ENCODE measurements at places on chromosomes 2 and 18.

DNA sequence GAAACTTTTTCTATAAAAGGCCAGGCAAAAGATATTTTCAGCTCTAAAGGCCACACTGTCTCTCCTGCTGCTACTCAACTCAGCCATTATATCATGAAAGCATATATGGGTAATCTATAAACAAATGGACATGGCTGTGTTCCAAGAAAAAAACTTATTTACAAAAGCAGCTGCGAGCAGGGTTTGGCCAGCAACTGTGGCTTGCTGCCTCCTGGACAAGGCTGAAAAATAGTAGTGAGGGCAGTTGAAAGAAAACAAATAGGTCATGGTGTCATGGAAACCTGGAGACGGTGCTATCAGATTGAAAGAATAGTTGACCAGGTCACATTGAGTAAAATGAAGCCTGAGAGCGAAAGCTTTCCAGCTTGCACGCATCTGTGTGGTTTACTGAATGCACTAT, 89.2 kb upstream of the LRATD1 start:
- peak; percentile 72 for DNase-seq

DNA sequence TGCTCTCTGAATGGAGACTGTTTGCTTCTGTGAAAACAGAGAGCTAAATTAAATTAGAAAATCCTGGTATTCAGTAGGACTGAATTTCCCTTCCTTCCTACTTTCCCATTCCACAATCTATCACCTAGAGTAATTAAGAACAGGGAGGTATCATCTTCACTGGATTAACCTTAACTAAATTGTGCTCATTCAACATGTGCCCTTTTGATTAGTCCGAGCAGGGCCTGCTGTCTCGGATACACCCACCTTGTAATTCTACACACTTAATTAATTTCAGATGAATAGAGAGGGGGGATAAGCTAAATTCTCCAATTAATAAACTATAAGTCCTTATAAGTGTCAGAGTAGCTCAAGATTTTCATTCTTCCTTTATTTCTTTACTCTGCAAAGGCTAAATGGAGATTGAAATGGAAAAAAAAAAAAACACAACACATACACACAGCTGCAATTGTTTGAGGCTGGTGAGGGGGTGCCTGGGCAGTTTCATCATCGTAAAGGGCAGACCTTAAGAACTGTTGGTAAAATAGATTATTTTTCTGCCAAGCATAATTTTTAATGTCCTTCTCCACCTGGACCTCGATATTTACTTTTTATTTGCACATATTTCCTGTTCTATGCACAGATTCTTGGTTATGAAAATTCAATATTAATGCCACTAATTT, 157.1 kb upstream of the SIX2 start:
- no peak for DNase-seq

GRCh38 chr2:8659092-8659734, 22.6 kb upstream of the ID2 start:
- no peak for DNase-seq

GRCh38 chr2:117058366-117058765, 756.1 kb upstream of the DDX18 start:
- DNase-seq, result no peak

GRCh38 chr2:156175946-156176345, 156.6 kb downstream of the NR4A2 start:
- peak; percentile 73 for DNase-seq

- no peak for DNase-seq
Measured at GRCh38 chr2:150378686-150379085, 108.8 kb downstream of the RND3 start.

DNA sequence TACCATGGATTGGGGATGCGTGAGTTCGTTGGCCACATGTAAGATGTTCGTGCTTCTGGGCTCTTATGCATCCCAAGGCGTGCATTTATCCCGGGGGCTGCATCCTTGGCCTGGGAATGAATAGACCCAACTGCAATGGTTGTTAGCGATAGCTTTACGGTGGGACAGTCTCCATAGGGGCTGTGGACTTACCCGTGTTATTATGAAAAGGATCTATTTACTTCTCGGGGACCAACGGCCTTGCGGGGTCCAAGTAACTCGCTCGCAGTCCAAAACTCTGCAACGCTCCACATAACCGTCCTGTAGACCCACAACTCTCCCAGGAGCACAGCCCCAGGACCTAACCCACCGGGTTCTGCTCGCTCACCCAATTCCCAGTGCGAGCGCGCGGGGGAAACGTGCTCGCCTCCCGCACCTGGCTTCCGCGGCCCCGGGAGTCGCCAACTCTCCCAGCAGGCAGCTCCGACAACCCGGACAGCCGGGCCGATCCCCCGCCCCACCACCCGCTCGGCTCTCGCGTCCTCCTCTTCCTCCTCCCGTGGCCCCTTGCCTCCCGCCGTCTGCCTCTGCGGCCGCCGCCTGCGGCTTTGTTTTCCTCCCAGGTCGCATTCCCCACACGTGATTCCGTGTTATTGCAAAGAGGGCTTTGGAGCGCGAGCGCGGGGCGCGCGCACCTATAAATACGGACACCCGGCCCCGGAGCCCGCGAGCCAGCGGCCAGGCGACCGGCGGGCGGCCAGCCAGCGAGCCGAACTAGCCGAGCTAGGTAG, at the start of gene CABLES1:
TSS of gene CABLES1 (plus strand) at position 706 of the 770 bp plus-strand sequence. CDS start 278 bp downstream, outside the sequence.
- DNase-seq, result no peak

GRCh38 chr18:6682437-6683111, 46.9 kb upstream of the ARHGAP28 start:
- no peak for DNase-seq

DNA sequence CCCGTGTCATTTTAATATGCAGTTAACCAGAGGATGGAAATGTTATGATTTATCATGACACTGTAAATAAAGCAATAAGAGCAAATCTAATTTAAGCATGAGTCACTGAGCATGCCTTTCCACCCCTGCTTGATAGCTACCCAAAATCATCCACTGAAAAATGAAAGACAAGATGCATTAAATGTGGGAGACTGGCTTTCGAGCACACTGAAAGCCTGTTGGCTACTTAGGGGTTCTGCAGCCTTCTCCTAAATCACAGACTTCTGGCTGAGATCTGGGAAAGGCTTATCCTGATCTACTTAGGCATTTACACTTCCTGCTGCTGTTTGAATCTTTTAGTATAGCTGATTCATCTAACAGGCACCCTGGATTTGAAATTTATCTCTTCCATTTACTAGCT, 778.3 kb upstream of the CDH7 start:
- DNase-seq, result no peak

DNA sequence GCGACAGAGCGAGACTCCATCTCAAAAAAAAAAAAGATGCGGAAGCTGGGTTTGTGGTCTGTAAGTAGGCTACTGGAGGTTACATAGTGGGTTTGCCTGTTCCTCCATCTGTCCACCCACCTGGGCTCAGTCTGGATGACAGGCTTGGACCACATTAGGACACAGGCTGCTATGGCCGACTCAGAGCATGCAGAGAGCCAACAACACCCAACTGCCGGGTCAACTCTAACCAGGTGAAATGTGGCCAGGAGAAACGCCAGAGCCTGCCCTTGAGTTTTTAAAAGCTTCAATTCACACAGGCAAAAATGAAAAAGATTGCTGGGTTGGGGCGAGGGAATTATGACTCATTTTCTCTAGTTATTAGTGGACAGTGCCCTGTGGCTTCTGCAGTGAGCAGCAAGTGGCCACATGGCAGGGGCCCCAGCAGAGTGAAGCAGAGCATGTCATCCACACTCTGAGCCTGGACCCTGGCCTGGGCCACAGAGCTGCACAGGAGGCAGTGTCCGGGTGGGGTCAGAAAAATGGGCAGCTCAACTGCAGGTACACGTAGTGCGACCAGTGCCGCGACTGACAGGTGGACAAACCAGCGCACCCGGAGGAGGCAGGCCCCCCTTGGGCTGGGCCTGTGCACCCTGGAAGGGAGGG, 67.4 kb downstream of the BIN1 start:
- DNase-seq, result no peak

GRCh38 chr2:67572721-67573435, 175.7 kb downstream of the ETAA1 start:
- peak; percentile 86 for DNase-seq

All from LNCaP clone FGC (cell line).